ENCODE measurements at places on chromosomes 7 and 10.
A peak's percentile ranks its signal among the peaks of the same experiment; 100 is the strongest.

DNA sequence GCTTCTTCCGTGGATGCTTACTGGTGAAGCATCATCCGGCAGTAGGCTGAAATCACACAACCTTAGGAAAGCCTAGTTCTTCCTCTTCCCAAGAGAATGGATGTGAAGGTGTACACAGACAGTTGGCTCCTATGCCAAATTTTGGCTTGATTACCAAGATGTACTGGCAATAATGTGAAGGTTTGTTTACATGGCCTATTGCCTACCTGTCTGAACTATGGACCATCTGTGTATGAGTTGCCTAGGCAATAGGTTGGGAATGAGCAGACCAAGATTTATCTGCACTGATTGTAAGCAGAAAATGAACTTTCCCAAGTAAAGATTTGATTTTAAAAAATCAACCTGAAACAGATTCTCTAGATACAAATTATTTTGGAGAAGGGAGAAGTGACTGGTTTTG is 325.9 kb upstream of the SORCS1 start:
- no peak for DNase-seq

- DNase-seq = no peak
Observed at GRCh38 chr7:141317033-141317585, 234.1 kb upstream of the AGK start.

DNA sequence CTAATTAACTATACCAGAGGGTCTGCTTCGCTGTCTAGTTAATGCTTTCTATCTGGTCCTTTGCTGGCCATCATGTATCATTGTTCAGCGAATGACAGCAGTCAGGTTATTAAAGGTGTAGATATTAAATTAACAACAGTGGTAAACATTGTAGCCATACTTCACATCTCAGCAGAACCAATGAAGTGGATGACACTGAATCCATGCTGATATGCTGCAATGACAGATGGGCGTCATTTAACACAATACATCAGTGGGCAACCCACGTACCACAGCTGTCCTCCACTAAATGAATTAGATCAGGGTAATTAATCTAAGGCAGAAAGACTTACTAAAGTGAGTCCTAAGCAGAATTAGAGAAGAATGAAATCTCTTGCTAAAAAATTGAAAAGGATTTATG is 767.2 kb downstream of the NXPH1 start:
- peak; percentile 89 for DNase-seq

GRCh38 chr10:93554316-93554663 is 12.2 kb upstream of the FFAR4 start:
- no peak for DNase-seq

DNA sequence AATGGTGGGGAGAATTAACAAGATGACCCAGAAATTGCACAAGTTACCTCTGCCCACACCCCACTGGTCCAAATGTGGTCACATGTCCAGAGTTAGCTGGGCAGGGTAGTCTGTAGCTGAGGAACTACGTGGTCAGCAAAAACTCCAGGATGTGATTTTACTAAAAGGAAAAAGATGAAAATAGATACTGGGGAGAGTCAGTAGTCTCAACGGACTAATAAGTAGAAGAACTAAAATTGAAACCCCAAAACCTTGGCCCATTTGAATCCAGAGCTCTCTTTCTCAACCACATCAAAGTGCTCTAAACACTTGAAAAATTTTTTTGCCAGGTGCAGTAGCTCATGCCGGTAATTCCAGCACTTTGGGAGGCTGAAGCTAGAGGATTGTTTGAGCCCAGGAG is 146.3 kb downstream of the SKIDA1 start:
- DNase-seq = no peak

DNA sequence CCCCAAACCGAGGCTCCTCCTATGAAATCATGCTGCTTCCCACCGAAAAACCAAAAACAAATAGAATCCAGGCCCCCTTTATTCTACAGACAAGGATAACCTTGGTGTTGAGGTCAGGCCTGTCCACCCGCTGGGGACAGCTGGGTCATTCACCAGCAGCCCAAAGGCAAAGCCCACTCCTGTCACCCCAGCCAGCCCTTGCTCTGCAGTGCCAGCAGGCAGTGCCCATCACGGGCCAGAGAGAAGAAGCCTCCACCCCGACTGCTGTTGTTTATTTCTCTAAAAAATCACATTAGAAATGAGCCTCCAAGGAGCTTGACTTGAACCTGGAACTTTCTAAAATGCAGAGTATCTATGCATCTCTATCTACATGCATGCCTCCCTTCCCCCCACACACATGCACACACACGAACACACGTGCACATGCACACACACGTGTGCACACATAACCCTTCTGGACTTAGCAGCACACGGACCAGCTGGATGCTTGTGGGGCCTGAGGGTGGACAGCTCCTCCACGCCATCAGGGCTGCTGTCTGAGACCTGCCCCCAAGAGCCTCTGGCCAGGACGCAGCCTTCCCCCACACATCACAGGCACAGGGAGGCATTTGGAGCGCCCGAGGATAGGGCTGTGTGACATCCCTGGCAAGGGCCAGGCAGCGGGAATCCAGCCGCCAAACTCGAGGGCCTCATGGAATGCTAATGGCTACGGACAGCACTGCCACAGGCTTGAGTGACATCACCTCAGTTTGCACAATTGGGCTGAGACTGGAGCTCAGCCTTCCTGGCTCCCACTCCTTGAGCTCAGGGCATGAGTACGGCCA is 22.8 kb downstream of the PRKAG2 start:
- no peak for DNase-seq

GRCh38 chr10:15314482-15315045 is 56.5 kb downstream of the FAM171A1 start:
- DNase-seq = no peak

DNA sequence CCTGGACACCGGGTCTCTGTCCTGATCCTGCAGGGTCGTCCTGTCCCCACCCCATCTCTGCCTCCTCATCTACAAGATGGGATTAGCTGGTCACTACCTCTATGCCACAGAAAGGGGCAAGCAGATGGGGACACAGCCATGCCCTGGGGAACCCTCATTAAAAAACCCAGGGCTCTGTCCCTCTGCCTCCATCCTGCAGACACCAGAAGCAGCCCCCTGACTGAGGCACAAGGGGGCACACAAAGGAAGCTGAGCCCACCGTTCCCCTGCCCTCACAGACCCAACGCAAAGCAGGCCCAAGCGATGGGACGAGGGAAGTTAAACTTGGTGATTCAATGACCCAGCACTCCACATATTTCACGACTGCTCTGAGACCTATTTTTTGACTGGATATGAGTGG is 142.4 kb downstream of the TCERG1L start:
- no peak for DNase-seq

- DNase-seq = no peak
Observed at GRCh38 chr7:115680921-115681320, 349.6 kb downstream of the TFEC start.

DNA sequence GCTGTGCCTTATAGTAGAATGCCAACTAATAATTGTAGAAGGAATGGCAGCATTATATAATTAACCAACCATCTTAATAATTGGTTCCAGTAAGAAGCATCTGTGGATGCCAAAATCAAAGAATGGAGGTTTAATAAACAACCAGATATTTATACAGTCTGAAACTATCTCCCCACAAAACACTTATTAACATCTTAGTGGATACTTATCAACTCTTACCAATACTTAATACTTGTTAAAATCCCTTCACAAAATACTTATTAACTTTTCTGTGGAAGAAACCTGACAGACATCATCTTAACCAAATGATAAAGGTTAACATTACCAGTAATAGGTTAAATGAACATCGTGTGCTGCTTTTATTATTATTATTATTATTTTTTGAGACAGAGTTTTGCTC is 29.1 kb upstream of the FAM107B start:
- DNase-seq = no peak

DNA sequence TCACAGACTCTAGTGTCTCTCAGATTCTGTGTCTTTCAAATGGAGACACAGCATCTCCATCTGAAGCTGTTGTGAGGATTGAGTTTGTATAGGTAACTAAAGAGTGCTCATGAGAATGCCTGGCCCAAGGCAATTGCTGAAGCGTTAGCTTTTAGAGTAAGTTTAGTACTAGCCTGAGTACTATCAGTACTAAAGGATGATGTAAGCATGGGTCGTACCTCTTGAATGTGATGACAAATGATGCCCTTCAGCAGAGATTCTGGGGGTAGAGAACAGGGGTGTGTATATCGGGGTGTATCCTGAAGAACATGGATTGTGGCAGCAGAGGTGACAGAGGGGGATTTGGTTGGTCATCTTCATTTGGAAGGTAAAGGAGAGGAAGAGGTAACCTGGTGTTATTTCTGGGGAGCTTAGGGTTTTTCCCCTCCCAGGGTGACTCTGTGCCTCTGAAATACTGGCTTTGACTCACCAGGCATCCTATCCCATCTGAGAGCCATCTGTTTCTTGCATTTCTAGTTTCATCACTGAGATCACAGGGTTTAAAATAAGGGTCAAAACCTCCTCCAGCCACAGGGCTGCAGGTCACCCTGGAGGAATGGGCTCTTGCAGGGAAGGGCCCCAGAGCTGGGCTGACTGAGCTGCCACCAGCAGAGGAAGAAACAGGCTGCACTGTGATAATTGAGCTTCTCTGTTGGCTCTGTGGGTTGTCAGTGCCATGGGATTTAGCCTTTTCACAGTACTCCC is 756.0 kb downstream of the KCNMA1 start:
- no peak for DNase-seq

DNA sequence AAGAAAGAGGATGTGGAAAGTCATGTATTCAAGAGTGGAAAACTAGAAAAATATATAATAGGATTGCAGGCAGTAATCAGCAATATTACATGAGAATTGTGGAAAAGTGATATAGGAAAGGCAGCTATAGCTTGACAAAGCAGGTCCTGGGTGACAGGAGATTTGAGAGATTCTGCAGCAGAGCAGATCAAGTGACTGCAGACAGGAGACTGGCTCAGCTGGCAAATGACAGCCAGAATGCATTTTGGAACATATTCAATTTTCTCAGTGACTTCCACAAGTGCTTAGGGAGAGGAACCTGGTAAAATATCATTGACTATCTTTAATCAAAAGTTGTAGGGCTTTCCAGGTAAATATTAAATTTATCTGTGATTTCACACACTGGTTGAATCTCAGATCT is 260.5 kb upstream of the CACNA2D1 start:
- DNase-seq = no peak

GRCh38 chr7:36564489-36564888 is 159.8 kb downstream of the AOAH start:
- no peak for DNase-seq

- DNase-seq = no peak
Observed at GRCh38 chr10:131358741-131359442, 47.4 kb upstream of the TCERG1L start.
